ENCODE measurements at places on chromosomes 12 and 14. TPM values are rescaled to one million over a fixed set of nuclear protein-coding genes. Genes with fewer than 3 reads are reported as not detected.

Gene DUSP6
- 147 TPM for total RNA-seq

GRCh38 chr12:102685172-102685571 lies 204.8 kb upstream of the IGF1 start:
- H3K27me3 ChIP-seq: no peaks in the 10 kb centered on the region
- no peak overlapping the region for H3K27ac ChIP-seq
- no peaks in the 10 kb centered on the region for H3K4me1 ChIP-seq
- no peaks in the 10 kb centered on the region for H3K36me3 ChIP-seq
- DNase-seq: no peak
- no peak overlapping the region for H3K4me3 ChIP-seq

Gene SLC8A3
- 0.44 TPM for total RNA-seq

Gene ZC3H14
- total RNA-seq: 58.9 TPM

GRCh38 chr14:67650151-67650550 lies 24.3 kb downstream of the VTI1B start:
- no peak overlapping the region for H3K4me3 ChIP-seq
- no peak overlapping the region for H3K27ac ChIP-seq
- H3K36me3 ChIP-seq: no peaks in the 10 kb centered on the region
- DNase-seq: no peak

DNA sequence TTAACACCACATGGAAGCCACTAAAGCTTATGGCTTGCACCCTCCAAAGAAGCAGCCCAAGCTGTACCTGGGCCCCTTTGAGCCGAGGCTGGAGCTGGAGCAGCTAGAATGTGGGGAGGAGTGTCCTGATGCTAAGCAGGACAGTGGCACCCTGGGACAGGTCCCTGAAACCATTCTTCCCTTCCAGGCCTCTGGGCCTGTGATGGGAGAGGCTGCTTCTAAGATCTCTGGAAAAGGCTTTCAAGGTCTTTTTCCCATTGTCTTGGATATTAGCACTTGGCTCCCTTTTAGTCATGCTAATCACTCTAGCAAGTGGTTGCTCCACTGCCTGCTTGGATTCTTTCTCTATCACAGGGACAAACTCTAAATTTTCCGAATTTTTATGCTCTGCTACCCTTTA lies 40.9 kb downstream of the OSBPL8 start:
- H3K4me1 ChIP-seq: peaks cover 10% of the 10 kb centered on the region
- H3K4me3 ChIP-seq: no peak overlapping the region
- H3K27me3 ChIP-seq: no peaks in the 10 kb centered on the region
- no peaks in the 10 kb centered on the region for H3K36me3 ChIP-seq

Measured in left lung (tissue), 14 donors.